ENCODE measurements at places on chromosomes 5 and 9.

DNA sequence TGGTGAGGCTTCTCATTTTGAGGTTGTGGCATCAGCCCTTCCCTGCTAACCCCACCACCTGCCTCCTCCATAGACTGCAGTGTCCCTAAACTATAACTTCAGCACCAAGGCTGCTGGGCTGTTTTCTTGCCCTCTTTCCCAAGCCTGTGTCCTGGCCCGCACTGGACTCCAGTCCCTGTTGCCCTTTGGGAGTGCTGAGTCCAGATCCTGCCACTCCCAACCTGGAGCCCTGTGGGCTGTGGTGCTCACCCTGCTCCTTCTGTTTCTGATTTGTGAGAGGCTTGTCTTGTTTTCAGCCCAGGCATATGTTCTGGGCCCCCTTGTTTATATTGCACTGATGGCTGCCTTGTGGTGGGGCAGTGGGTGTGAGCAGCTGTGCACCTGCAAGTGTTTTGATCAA, 39.7 kb upstream of the RNU6ATAC start:
- DNase-seq, result no peak

GRCh38 chr9:9522406-9522805, 1090.4 kb downstream of the PTPRD start:
- no peak for DNase-seq

GRCh38 chr5:173010547-173011464, 27.2 kb downstream of the ATP6V0E1 start:
- DNase-seq, result no peak

GRCh38 chr5:10576121-10576789, 12.4 kb downstream of the ANKRD33B start:
- DNase-seq, result no peak

DNA sequence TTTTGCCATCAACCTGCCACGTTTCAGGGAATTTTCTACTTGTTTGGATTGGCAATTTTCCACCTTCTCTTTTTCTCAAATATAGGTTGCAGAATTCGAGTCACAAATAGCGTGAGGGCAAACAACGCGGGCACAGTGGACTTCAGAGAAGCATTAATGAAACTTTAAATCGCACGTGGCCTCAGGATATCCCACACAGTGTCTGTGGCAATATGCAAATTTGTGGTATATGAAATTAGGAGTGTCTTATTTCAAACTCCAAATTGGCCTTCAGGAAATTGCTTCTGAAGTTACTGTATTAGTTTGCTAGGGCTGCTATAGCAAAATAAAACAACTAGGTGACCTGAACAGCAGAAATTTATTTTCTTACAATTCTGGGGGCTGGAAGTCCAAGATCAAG, 91.2 kb downstream of the MTRR start:
- no peak for DNase-seq

GRCh38 chr5:24916863-24917262, 272.1 kb upstream of the CDH10 start:
- DNase-seq, result no peak

GRCh38 chr5:34666392-34667080, 10.4 kb downstream of the RAI14 start:
- no peak for DNase-seq

DNA sequence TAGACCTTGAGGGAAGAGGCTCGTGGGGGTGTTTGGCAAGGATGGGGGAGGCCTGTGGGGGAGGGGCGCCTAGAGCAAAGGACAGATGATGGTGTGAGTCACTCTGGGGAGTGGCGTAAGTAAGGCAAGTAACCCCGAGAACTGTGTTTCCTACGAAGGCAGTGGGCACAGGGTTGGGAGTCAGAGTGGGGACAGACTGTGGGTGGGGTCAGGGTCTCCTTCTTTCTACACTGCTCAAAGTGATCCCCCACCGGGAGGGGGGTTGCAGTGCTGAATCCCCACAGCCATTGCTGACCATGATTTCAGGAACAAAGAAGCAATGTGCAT, 136.8 kb downstream of the TENT4A start:
- DNase-seq, result no peak

DNA sequence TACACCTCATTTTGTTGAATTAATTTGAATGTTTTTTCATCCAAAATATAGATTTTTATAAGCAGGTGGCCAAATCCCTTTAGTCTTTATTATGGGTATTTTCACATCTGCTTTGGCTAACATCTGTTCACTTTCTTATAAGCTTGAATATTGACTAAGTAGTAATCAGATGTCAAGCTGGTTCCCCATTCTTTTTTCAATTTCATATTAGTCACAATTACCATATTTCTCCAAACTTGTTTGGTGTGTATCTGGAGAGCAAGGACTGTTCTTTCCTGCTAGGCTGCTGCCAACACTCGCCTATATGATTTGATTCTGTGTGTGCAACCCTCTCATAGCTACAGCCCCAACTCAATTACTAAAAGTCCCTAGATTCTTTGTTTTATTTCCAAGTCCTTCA, 608.5 kb downstream of the PSAT1 start:
- DNase-seq, result no peak

DNA sequence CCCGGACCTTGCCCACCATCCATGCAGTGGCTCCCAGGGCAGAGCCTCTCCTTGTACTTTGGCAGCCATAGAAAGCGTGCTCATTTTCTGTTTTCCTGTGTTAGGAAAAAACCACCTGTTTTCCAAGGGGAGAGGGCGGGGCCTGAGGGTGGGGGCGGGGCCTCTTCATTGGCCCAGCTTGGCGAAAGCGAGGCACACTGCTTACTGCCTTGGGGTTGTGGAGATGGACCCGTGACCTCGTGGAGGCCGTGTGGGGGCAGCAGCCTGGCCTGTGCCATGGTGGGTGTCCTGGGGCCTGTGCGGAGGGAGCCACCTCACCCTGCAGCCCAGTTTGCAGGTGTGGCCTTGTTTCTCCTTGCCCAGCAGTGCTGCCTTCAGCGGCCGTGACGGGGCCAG, 4.4 kb upstream of the TOR4A start:
- DNase-seq, result no peak

DNA sequence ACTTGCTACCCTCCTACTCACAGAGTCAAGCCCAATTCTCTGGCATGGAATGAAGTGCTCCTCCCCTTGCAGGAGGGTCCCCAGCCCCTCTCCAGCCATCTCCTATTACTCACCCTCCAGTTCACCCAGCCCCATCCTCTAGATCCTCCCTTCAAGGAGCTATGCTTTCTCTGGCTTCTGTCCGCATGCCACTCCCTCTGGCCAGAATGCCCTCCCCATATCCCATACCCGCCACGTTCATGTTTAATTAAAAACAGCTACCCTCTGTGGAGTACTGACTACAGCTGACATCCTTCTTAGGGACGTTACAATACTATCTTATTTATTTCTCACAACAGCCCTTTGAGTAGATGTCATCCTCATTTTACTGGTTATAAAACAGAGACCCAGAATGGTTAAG, 3.0 kb downstream of the F2R start:
- DNase-seq, result no peak

DNA sequence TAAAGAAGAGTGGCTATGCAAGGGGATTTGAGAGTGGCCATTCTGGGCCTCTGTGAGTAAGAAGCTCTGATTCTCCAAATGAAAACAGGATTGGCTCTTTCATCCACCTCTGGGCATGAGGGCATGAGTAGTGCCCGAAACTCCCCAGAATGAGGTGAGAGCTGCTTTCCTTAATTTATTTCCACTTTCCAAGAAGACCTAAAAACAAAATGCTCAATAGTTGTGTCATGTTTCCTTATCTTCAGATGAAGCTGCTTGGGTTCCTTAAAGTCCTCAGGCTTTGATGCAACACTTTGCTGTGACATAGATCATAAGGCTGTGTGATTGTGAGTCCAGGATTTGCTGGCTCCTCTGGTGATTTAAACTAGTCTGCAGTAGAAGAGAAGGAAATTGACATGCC, 3.1 kb upstream of the ZCCHC10 start:
- DNase-seq, result no peak

- DNase-seq, result no peak
Observed at GRCh38 chr5:160463740-160464465, 42.2 kb downstream of the PTTG1 start.

GRCh38 chr9:126205265-126205664, 121.4 kb upstream of the MVB12B start:
- no peak for DNase-seq

DNA sequence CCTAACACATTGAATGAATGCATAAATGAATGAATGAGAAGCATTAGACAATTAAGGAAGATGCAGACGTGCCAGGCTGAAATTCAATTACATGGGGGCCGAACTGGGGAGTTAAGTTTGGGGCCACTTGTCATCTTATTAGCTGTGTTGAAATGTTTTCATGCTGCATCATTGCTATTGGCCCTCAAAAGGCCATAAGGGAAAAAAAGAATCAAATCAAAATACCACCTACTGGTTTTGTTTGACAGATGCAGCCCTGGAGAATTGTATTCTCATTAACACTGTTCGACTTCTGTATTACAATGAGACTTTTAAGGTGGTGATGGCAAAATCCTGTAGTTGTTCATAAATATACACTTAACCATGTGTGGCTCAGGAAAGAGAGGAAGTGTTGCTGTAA, 38.4 kb downstream of the UBE2QL1 start:
- no peak for DNase-seq

GRCh38 chr5:92337772-92338234, 954.7 kb upstream of the ARRDC3 start:
- no peak for DNase-seq

- DNase-seq, result no peak
Observed at GRCh38 chr9:130183133-130183762, 11.0 kb downstream of the NCS1 start.

DNA sequence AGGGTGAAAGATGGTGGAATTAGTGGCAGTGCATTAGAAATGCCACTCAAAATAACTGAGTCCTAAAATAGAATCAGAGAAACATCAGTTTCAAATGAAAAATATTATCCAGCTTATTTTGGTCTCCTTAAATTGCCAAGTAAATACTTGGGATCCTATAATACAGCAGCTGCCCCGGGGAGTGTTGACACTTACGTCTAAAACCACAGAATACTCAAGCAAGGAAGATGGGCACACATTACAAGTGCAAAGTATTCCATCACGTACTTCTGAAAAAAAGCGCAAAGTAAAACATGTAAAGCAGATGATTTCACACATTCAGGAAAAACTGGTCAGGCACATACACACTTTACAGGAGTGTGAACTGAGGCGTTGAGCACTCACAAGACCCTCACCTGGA, 2.4 kb upstream of the ARHGEF37 start:
- DNase-seq, result no peak

DNA sequence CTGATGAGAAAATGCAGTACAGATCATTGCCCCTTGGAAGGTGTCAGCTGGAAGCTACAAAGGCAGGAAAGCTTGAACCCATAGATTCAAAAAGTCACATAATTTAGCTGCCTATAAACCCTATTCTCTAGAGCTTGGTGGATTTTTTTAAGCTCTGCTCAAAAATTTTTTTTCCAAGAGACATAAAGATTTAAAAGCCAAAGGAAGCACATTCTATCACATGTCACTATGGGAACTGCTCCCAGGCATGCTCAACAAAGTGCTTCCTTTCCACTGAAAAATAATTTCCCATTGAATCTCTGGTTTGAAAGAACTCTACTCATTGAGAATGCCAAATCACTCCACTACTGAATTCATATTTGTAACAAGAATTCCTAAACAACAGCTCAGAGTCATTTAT, 419.8 kb downstream of the CETN3 start:
- no peak for DNase-seq

GRCh38 chr5:38347040-38347763, 88.8 kb downstream of the EGFLAM start:
- no peak for DNase-seq

DNA sequence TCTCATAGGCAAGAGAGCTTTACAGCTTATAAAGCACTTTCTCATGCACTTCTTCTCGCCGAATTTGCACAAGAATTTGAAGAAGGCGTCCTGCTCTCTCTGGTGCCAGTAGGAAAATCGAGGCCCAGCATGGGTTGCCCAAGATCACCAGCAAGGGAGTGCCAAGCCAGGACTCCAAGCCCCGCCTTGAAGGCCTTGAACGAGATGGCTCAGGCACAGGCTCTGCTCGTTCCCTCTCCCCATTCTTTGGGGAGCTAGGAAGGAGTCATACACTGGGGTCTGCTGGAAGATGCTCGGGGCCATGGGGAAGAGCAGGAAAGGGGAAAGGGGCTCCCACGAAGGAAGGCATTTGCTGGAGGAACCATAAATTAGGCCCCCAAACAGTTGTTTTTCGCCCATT, 46.7 kb downstream of the PAX5 start:
- DNase-seq, result no peak

DNA sequence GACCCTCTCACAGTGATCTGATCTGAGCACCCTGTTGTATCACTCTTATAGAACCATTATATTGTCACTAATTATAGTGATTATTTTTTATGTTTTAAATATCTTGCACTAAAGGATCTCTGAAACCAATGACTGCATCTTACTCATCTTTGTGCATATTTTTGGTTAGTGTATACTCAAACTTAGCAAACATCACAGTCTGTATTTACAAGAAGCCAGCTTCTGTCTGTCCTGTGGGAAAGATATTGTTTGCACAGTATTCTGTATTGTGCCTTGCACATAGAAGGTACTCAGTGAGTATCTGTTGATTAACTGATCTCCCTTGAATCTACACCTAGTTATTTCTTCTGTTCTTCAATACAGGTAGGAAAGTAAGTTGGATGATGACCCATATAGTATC, 131.5 kb downstream of the PAM start:
- DNase-seq, result no peak

GRCh38 chr5:54073735-54074134, 236.6 kb downstream of the ARL15 start:
- no peak for DNase-seq

Data from stimulated activated CD4-positive, alpha-beta T cell treated with anti-CD3 and anti-CD28 coated beads, Interleukin-12 subunit alpha, Interleukin-12 subunit beta, amount 100 ng/mL, for 48 hours (primary cell).